A673 (cell line): ENCODE measurements at places on chromosomes 13 and 19. TPM values are rescaled to one million over a fixed set of nuclear protein-coding genes. Genes with fewer than 3 reads are reported as not detected.
A peak's percentile ranks its signal among the peaks of the same experiment; 100 is the strongest.

Gene SOHLH2
- total RNA-seq = 1.6 and 2.5 TPM in 2 replicates

Gene TUBA3C
- total RNA-seq = not detected in 2 replicates

Gene C5AR2
- total RNA-seq = 0.04 TPM in 1 of 2 replicates, not detected in the other

Gene ABHD8
- 11.0 and 16.8 TPM in 2 replicates for total RNA-seq

Gene NECTIN2
- total RNA-seq = 76.7 and 83.6 TPM in 2 replicates

Gene TNPO2
- 121 and 150 TPM in 2 replicates for total RNA-seq

Gene LEUTX
- not detected in 2 replicates for total RNA-seq

DNA sequence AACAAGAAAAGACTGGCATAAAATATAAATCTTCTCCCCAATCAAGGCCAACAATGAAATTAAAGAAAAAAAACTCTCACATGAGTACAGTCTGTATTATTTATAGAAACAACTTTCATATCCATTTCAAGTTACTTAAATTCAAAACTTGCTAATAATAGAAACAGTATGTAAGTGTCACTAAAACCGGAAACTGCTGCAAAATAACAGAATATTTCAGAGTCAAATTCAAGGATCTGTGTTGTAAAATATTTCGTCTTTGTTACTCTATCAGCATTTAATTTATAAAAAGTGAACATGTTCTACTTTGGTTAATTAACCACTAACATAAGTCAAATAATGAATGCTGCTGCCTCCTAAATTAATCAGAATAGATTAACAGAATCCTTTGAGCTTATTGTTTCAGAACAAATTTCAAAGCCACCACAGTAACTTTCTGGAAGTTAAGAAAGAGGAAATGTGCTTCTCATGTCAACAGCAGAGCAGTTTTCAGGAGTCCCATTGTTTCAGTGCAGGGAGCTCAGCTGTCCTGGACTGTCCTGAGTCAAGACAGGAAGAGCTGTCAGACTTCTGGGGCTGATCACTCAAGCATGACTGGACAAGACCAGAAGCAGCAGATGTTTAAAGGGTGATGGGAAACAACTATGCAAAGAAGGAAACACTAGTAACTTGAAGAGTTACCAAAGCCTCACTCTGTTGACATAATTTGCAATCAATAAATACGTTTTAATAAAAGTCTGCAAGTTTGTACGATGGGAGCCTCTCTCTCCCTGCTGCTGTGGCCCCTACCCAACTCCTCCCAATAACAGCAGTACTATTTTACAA lies 76.9 kb downstream of the FOXO1 start:
- H3K36me3 ChIP-seq = no peaks in the 10 kb centered on the region
- H3K4me1 ChIP-seq = peaks cover 10% of the 10 kb centered on the region
- H3K4me3 ChIP-seq = no peak overlapping the region
- peak; percentile 49 for DNase-seq
- H3K27ac ChIP-seq = peak overlapping the region; percentile 19

- peaks cover 12% of the 10 kb centered on the region for H3K4me1 ChIP-seq
- H3K4me3 ChIP-seq = peak overlapping the region; percentile 78
- peaks cover 40% of the 10 kb centered on the region for H3K36me3 ChIP-seq
- H3K27ac ChIP-seq = peak overlapping the region; percentile 96
- DNase-seq = no peak
Measured at GRCh38 chr19:41311072-41311471, 1.1 kb downstream of the CCDC97 start.

DNA sequence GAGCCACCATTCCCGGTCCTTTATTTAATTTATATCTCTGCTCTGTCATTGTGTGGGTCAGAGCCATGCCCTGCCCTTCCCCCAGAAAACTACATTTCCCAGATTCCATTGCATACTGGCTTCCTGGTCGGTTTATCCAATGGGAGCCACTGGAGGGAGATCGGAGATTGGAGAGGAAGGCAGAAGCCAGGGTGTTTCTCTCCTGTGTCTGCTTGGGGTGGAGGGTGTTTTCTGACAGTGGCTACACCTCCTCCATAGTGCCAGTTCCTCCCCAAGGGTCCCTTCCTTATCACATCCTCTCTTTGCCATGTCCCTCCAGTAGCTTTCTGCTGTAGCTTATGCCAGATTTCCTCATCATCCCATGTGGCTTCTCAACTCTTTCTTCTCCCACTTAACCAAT lies 19.0 kb downstream of the OLFM2 start:
- H3K27me3 ChIP-seq = no peaks in the 10 kb centered on the region
- H3K4me1 ChIP-seq = peaks cover 15% of the 10 kb centered on the region
- H3K4me3 ChIP-seq = no peak overlapping the region
- DNase-seq = peak; percentile 82
- no peaks in the 10 kb centered on the region for H3K36me3 ChIP-seq

DNA sequence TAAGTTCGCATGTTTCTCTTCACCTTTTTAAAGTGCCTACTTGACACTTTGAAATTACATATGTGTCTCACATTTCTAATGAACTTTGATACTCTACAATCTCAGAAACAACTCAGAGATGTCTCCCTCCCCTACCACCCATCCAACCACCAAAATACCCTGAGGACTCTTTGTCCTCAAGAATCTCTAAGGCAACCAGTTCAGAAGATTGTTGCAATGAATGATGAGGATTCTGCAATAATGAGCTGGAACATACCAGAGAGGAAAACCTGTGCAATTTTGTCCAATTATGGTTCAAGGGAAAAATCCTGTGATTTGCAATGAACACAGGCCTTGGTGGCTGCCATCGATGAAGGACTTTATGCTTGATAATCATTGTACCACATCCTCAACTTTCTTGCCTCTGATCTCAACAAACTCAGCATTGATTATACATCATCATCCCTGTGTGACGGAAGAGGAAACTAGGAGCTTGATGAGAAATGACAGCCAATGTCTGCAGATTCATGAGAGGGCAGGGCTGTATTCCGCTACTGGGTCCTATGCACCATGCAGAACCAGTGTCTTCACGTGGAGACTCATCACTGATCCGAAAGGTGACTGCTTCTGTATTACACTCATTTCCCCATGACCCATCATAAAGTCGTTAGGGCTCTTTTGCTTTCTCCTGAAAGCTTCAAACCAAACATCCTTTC lies 1.1 kb downstream of the FPR1 start:
- DNase-seq = no peak
- no peak overlapping the region for H3K4me3 ChIP-seq
- H3K4me1 ChIP-seq = no peaks in the 10 kb centered on the region

- no peaks in the 10 kb centered on the region for H3K36me3 ChIP-seq
- H3K4me1 ChIP-seq = peaks cover 21% of the 10 kb centered on the region
- no peak overlapping the region for H3K27ac ChIP-seq
- H3K4me3 ChIP-seq = no peak overlapping the region
- H3K27me3 ChIP-seq = no peaks in the 10 kb centered on the region
- DNase-seq = peak; percentile 22
Measured at GRCh38 chr13:80141123-80141849, 199.6 kb downstream of the SPRY2 start.

GRCh38 chr19:50357178-50358100 lies 8.0 kb downstream of the NAPSA start:
- H3K36me3 ChIP-seq = no peaks in the 10 kb centered on the region
- H3K27ac ChIP-seq = peak overlapping the region; percentile 85
- no peaks in the 10 kb centered on the region for H3K4me1 ChIP-seq
- H3K4me3 ChIP-seq = peak overlapping the region; percentile 65

- peak; percentile 65 for DNase-seq
- peak overlapping the region; percentile 76 for H3K4me3 ChIP-seq
- peak overlapping the region; percentile 58 for H3K27ac ChIP-seq
- no peaks in the 10 kb centered on the region for H3K27me3 ChIP-seq
- peaks cover 3% of the 10 kb centered on the region for H3K36me3 ChIP-seq
Measured at GRCh38 chr19:45901432-45901911, 941 bp downstream of the MYPOP start.

- no peak overlapping the region for H3K4me3 ChIP-seq
- no peak for DNase-seq
- H3K4me1 ChIP-seq = no peaks in the 10 kb centered on the region
- no peak overlapping the region for H3K27ac ChIP-seq
- H3K36me3 ChIP-seq = no peaks in the 10 kb centered on the region
Measured at GRCh38 chr19:16024266-16025107, 51.8 kb upstream of the TPM4 start.
